Stimulated activated CD8-positive, alpha-beta memory T cell treated with anti-CD3 and anti-CD28 coated beads, Interleukin-15, amount 100 ng/mL, for 48 hours (primary cell): ENCODE measurements at places on chromosomes 7 and 10.

- no peak for DNase-seq
These were observed 19.6 kb downstream of the FRMPD2 start for GRCh38 chr10:48254750-48255512.

DNA sequence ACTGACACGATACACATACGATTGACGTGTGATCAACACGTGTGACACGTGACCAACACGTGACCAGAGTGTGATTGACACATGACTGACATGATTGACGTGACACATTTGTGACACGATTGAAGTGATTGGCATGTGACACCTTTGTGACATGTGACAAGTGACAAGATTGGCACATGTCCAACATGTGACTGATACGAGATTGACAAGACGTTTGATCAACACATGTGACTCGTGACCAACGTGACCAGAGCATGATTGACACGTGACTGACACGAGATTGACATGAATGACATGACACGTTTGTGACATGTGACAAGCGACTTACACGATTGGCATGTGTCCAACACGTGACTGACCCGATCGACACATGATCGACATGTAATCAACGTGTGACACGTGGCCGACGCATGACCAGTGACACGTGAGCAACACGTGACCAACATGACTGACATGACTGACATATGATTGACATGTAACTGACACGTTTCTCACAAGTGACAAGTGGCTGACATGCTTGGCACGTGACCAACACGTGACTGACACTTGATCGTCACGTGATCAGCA, 22.0 kb downstream of the CRPPA start:
- no peak for DNase-seq

DNA sequence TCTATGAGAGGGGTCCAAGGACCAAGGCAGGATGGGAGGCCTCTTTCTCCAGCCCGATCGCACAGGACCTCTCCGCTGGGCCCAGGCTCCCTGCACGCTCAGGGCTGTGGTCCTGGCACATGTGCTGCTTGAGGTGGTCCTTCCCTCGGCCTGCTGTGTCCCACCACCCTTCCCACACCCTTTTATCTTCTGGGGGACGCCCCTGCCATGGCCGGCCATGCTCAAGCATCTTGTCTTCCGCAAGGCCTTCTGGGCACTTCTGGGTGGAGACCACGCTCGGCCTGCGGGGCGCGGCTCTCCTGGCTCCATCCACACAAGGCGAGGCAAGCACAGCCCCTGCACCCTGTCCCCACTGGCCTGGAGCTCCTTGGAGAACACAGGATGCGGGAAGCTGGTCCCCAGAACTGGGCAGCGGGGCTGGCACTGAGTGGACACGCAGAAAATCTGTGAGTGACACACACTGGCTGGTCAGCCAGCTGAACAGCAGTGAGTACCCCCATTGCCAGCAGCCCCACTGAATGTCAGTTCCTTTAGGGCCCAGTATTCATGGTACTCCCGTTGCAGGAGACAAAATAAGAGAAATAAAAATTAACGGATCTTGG, 115.9 kb downstream of the TCERG1L start:
- no peak for DNase-seq

GRCh38 chr10:22280078-22280477, 36.1 kb upstream of the COMMD3 start:
- DNase-seq, result no peak
